ENCODE measurements at places on chromosomes 12 and 14.

GRCh38 chr14:68593806-68594536 is 198.9 kb downstream of the ZFP36L1 start:
- DNase-seq = no peak

- no peak for DNase-seq
Measured at GRCh38 chr14:91745344-91745743, 13.5 kb upstream of the CATSPERB start.

DNA sequence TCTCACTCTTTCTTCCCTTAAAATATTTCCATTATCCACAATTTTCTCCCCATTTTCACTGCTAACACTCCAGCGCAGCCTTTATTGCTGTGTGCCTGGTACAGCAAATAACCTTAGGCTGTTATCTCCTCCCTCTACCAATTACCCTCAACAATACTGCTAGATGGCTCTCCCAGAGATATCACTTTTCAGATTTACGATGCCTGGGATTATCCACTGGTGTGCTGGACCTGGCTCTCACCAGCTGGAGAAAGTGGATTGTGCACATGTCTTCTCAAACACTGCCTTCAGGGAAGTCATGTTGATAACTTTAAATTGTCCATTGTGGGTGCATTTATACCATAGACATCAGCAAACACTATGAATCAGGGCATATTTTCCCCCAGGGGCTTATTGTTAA is 101.9 kb upstream of the ADAMTS20 start:
- DNase-seq = no peak

DNA sequence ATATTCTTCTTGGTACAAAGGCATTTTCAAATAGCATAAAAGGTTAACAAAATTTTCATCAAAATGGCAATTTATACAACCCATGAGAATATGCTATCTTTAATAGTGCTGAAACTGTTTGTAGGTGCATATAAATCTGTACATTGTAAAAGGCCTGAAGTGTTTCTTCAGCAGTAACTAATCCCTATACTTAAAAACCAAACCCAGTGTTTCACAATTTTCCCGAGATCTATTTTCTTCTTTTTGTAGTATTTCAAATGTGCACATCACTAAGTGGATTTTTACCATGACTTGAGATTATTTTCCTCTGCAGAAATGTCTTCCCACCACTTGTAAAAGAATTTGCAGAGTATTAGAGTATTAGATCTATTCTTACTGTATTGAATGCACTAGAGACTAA is 76.5 kb downstream of the FERMT2 start:
- DNase-seq = no peak

DNA sequence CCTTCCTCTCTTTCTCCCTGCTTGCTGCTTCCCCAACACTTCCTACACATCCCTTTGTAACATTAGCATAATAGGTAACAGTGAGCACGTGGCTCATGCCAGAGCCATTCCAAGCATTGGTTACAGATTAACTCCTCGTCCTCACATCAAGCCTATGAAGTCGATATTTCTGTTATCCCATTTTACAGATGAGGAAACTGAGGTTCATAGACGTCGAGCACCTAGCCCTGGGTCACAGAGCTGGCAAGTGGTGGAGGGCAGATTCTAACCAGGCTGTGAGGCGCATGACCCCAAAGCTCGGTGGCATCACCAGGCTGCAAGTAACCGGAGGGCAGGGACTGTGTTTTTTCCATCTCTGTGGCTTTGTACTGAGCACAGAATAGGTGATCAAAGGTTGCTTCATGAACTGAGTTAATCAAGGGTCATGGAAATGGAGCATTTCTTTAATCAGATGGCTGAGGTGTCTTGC is 5.7 kb upstream of the SERPINA1 start:
- no peak for DNase-seq

DNA sequence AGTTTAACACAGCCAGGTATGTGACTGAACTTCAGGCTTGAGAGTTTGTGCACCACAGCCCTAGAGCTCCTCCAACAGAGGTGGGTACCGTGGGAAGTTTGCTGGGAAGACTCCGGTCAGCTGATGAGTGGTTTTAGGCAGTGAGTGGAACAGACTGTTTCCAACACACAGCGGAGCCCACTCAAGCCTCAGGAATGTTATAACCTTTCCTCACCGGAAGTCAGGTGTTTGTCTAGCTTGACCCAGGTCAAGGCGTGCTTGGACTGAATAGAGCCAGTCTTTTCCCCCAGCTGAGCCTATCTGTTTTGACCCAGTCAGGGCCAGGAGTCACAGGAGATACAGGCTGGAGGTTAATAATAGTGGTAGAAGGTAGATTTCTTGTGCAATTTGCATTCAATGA is 138.4 kb upstream of the PARP11 start:
- DNase-seq = no peak

DNA sequence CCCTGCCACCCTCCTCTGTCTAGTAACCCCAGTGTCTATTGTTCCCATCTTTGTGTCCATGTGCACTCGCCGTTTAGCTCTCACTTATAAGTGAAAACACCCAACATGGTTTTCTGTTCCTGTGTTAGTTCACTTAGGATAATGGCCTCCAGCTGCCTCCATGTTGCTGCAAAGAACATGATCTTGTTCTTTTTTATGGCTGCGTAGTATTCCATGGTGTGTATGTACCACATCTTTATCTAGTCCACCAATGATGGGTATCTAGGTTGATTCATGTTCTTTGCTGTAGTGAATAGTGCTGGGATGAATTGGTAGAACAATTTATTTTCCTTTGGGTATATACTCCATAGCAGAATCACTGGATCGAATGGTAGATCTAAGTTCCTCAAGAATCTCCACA is 51.0 kb upstream of the RFLNA start:
- no peak for DNase-seq

- DNase-seq = no peak
Measured at GRCh38 chr12:112808156-112808555, 16.6 kb downstream of the RPH3A start.

GRCh38 chr12:8655421-8655820 is 7.2 kb downstream of the MFAP5 start:
- DNase-seq = no peak

DNA sequence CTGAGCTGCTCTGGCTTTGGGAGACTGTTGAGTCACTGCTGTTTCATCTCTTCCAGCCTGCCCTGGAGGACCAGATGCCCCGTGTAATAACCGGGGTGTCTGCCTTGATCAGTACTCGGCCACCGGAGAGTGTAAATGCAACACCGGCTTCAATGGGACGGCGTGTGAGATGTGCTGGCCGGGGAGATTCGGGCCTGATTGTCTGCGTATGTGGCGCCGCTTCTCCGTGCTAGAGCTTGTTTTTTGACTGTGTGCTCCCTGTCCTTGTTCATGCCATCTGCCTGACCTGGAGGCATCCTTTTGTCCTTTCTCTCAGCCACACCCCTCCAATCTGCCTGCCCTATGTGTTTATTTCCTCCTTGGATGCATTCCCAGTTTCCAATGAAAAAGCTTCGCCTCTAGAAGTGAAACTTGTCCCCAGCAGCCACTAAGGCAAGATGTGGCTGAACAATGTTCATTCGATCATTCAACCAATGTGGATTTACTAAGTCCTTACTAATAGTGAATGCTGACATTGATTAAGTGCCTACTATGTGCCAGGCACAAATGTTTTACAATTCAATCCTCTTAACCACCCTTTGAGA is 98.6 kb downstream of the NT5DC3 start:
- peak; percentile 65 for DNase-seq

- no peak for DNase-seq
Measured at GRCh38 chr14:85475113-85475512, 54.8 kb upstream of the FLRT2 start.

- no peak for DNase-seq
Measured at GRCh38 chr12:14769466-14769968, 33.8 kb downstream of the WBP11 start.

- peak; percentile 73 for DNase-seq
Measured at GRCh38 chr14:89701211-89702043, 253.1 kb downstream of the EFCAB11 start.

DNA sequence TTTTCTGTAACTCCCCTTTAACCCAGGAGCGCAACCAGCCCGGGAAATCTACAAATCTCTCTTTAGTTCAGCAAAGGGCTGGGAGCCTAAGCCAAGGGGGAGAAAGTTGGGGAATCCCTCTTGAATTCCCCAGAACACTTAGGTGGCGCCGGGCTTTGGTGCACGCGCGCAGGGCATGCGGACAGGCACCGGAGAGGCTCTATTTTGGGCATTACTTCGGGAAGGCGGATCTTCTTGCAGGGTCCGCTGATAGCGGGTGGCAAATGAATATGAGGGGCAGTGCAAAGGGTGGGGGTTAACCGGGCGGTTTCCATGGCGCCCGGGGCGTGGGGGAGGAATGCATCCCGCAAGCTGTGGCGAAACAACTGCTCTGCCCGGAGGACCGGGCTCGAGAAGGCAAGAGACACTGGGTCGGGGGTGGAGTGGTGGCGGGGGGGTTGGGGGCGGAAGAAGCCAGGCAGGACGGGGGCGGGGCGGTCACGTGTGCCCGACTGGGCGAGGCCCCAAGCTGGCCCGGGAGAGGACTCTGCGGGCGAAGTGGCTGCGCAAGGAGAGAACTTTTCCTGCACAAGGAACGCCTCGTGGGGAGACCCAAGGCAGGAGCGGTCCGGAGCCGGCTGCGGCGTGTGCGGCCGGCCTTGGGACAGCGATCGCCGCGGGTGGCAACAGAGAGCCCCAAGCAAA is at the start of gene FLVCR2:
Gene FLVCR2 (plus strand): TSS at position 519 of the 684 bp plus-strand sequence. CDS start 353 bp downstream, outside the sequence.
- peak; percentile 19 for DNase-seq

DNA sequence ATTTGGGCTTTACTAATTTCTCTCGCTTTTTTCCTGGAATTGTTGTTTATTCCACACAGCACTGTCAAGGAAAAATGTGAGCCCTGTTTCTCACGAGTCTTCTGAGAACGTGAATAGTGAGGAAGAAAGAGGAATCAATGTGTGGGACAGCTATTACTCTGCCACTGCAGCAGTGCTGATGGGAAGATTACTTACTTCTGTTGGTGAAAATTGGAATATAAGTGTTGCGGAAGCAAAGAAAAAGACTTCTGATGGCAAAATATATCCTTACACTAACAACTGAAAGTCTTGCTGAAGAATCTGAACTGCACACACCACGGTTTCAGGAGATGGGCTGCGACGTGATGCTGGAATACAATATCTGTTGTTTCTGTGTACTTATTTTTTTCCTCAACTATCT is 884.2 kb downstream of the AACS start:
- DNase-seq = no peak

GRCh38 chr14:78982551-78982950 is 812.4 kb downstream of the NRXN3 start:
- no peak for DNase-seq

DNA sequence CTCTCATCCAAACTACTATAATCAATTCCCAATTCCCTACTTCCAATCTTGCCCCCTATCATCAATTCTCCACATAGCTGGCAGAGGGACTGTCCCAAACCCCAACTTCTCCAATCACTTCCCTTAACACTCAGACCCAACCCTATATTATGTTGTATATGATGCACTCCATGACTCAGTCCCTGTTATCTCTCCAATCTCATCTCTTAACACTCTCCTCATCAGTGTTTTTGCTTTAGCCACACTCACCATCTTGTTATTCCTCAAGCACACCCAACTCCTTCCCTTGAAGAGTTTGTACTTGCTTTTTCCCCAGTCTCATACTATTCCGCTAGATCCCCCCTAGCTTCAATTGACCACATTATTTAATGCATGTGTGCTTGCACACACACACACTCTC is 4.9 kb downstream of the RHOJ start:
- no peak for DNase-seq

DNA sequence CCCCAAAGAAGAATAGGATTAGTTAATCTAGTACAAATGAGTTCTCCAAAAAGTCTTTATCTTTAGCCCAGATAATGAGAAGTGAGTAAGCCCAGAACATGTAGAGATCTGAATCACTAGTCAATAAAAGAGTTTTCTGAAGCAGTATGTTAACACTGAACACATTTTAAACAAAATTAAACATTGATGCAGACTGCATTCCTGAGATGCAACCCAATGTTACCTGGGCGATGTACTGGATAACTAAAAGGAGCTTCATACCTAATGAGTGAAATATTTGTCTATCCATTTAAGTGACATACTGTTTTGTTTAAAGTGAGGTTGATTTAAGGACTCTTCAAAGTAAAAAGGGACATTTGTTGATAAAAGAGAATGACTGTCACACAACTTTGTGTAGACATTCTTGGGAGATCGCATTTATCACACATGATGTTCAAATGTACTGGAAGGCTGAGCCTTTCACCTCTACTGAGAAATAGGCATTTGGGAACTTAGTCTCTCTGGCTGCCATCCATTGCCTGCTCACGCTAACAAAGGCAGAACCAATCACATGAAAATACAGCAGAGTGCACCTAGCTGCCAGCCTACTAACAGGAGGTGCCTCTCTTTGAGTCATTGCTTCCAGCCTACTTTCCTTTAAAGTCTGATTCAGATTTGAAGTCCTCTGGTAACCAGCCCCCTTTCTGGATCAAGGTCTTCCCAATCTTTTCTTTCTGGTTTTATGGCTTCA is 287.7 kb downstream of the BTG1 start:
- no peak for DNase-seq

DNA sequence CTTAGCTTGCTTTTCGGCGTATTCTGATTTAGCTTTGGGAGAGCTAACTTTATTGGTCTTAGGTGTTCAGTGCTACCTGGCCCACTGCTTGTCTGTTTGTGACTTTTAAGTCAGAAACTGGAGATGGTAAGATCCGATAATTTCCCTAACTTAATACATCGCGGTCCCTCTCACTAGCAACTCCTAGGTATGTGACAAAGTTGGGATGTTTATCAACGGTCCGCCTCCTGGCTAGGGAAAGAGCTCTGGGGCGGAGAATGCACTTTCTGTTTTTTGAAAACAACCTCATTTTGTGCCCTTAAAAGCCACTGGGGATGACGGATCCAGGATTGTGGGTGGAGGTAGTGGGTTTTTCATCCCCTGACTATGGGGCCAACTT is 1.2 kb downstream of the CDKN1B start:
- no peak for DNase-seq

DNA sequence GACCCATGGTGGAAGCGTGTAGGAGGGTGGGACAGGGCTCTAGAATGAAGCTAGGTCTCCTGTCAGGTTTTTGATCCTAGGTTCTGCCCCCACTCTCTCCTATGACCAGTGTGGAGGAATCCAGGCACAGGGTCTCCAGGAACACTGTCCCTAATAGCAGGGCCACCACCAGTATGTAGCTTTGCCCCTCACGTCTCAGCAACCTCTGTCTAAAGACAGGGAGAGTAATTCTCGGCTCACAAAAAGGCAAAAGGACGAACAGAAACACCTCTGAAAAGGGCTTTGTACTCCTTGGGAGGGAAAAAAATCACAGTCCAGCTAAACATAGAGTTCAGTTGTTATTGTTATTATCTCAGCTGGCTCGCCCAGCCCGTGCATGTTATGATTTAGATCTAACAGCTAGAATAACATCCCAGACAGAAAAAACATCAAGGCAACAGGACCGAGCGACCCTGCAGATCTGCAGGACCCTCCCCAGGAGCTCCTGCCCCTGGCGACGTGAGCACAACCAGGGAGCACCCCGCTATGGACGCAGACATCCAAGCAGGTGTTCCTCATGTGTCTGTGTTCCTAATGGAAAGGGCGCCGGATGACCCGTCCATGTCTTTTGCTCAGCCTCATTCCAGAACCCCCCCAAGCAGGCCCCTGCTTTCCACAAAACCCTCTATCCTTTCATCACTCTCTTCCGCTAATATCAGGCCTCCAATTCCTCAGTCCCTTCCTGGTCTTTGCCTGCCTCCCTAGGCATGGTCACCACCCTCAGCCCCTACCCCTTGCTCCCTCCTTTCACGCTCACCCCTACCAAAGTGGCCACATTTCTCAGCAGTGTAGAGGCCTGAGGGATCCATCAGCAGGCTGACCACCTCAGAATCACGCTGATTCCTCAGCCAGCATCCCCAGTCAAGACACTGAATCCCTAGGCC is 14.2 kb upstream of the SLC6A12 start:
- no peak for DNase-seq

All from NCI-H2227 treated with DMSO at 0.1 percent for 48 hours (cell line).